Activated CD4-positive, CD25-positive, alpha-beta regulatory T cell treated with anti-CD3 and anti-CD28 coated beads, Interleukin-2, amount 50 U/mL, for 72 hours (primary cell): ENCODE measurements at places on chromosomes 12 and 14.

DNA sequence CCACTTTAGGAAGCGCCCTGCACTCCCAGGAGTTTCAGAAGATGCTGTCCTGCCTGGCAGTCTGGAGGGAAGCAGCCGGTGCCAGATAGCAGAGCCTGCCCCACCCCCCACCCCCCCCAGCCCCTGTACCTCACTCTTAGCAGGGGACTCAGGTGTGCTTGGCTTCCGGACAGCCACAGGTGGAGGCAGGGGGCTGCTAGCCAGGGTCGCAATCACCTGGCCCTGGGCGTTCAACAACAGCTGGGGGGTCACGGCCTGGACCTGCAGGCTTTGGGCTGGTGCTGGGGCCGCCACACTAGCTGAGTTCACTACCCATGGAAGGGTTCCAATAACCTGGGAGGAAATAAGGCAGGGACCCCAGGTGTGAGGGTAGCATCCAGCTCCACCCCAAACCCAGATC, 22.0 kb downstream of the POU6F1 start:
- no peak for DNase-seq

GRCh38 chr12:25424211-25424731, 128.8 kb downstream of the LMNTD1 start:
- DNase-seq = no peak

DNA sequence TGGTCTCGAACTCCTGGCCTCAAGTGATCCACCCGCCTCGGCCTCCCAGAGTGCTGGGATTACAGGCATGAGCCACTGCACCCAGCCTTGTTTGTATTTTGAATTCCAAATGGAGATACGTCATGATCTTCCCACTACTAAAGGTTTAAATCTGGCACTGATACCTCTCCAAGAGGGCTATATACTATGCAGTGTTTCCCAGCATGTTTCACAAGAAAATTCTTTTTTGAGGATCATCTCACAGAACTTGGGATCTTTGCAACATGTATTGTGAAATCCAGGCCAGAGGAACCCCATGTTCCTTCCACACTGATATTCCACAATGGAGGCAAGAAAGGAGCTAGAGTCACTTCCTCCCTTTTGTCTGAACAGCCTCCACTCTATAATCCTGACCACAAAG, 112.7 kb downstream of the NT5DC3 start:
- no peak for DNase-seq

GRCh38 chr12:25725931-25726330, 172.8 kb upstream of the LMNTD1 start:
- no peak for DNase-seq

DNA sequence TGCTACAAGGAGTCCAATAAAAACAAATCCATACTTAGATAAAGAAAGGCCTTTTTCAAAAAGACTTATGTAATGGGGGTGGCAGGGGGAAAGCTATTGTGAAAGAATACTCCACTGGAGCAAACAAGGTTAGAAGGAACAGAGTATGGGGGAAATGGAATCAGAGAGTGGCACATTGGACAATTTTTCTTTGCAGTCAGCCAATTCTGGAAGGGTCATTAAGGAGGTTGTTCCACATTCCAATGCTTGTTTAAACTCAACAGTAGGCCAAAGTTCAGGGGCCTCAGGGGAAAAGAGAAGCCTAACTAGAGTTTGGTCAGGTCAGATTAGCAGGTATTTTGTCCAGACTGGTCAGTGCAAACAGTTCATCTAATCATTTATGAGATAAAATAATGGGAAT, 105.2 kb upstream of the RESF1 start:
- DNase-seq = no peak

GRCh38 chr12:63226792-63227463, 75.9 kb upstream of the AVPR1A start:
- no peak for DNase-seq

DNA sequence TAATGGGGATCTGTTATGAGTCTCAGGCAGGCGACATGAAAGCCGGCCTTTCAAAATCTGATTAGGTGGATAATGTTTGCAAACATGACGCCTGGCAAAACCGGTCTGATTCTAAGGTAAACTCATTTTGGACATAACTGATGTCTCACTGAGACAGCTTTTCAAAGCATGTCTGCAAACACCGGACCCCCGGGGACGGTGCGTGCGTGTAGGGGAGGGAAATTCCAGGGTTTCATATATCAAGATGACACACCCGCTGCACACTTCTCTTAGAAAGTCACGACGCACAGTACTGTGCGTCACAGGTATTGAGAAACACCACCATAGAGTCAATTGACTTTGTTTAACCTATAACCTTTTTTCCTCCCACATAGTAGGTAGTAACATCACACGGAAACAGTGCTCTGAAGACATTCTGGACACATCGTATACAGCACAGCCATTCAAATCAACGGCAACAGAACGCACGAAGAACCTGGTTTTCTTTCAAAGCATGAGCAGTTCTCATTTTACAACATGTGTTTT, 43.9 kb upstream of the TESC start:
- DNase-seq = no peak
